ENCODE measurements at places on chromosomes 5 and 9.

GRCh38 chr9:125694478-125694877, 12.5 kb downstream of the MAPKAP1 start:
- DNase-seq: no peak

- no peak for DNase-seq
Measured at GRCh38 chr5:128300181-128300580, 216.6 kb downstream of the SLC12A2 start.

DNA sequence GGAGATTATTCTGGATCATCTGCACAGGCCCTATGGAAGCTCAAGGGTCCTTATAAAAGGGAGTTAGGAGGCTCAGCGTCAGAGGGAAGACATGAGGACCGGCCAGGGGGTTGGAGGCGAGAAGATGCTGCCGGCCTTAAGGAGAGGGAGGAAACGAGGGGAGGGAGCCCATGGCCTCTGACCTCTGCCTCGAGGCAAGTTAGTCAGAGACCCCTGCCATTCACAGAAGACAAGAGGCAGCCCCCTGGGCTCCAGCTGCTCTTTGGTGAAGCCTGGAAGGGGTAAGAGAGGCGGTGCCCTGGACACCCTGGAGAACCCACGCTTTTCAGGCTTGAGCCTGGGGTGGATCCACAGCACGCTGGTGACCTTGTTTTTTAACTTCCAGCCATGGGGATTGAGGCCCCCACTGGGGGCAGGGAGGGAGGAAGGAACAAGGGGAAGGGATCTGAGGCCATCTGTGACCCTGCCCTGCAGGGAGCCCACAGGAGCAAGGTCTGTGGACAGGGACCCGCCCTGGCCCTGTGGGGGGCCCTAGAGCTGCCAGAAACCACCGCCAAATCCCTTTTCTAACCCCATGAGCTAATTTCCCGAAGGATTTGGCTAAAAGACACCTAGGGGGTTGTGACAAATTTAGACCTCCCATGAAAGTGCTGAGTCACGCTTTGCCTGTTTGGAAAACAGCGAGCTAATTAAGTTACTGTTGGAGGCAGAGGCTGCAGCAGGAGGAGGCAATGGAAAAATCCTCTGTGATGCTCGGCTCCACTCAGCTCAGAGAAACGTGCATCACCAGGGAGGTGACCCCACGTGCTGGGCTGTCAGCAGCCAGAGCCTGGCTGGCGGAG, 49.7 kb downstream of the OLFM1 start:
- no peak for DNase-seq

GRCh38 chr9:79120941-79121340, 450.8 kb upstream of the TLE4 start:
- no peak for DNase-seq

DNA sequence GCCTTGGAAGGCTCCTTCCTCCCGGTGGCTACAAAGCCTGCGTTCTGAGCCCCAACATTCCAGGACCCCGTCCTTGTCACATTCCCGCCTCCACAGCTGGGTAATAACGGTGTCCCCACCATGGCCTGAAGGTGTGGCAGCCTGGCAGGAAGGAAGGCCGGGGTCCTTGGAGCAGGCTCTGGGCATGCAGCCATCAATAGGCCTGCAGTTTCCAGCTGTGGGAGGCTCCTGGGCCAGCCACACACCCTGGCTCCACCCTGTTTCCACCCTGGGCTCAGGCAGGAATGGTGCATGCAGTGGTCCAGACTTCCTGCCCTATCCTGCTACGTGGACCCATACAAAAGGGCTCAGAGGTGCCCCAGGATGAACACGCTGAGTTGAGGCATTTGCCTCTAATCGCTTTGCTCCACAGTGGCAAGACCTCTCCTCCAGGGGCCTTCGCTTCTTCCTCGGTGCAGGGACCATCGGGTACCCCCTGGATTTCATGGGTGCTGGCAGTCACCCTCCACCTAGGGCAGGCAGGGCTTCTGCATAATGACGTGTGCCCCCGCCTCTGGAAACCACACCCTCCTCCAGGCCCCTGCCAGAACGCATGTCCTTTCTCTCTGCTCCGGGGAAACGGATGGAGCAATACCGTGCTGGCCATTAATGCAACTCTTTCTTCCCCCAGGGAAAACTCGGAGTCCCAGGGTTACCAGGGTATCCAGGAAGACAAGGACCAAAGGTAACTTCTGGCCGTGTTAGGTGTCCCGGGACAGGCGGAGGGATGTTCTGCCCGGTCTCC, 95.1 kb upstream of the FCN2 start:
- no peak for DNase-seq

DNA sequence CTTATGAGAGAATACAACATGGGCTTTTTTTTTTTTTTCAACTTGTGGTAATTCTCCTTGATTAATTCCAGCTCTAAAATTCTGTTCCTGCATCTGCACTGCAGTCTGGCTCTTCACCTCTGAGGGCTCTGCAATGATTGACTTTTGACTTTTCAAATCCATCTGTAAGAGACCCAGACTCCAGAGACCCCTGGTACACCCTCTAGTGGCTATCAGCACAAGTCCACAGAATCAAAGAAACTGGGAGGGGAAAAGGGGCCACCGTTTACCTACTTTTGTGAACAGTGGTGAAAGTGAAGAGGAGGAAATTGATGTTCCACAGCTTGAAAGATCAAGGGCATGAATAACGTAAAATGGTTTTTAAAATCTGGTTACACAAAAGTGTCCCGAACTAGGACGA, 151.6 kb downstream of the SLIT3 start:
- DNase-seq: no peak

DNA sequence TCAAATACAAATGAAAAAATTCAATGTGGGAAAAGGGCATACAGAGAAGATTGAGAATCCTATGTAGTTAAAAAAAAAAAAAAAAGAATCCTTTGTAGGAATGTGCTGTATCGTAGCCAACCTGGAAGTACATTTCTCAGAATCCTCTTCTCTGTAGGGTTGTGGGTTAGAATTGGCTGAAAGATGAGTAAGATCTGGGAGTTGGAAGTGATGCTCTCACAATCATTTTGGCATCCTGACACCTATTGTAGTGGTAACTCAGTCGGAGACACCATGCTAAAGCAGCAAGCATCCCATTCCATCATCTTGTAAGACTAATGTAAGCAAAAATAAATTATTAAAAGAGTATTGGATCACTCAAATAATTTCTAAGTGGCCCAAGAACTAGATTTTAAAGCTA, 30.6 kb downstream of the MRPL22 start:
- DNase-seq: no peak

DNA sequence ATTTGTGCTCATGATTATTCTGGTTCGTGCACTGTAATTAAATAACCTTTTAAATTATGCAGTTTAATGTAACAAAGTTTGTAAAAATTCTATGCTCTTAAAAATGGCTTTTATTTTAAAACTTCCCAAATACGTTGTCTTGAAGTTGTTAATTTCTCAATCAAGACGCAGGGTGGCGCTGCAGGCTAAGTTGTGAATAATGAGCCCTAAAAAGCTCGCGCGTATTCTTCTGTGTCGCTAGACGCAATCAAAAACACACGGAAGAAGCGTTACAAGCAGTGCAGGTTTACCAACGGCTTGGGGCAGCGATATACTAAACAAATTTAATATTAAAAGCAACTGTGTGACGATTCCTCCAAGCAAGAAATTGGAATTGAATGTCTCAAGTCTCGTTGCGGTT, at the start of gene PCDHB4:
TSS of gene PCDHB4 (plus strand) at position 256 of the 400 bp plus-strand sequence. CDS start 181 bp downstream, outside the sequence.
- no peak for DNase-seq

GRCh38 chr5:141494761-141495452, 6.0 kb downstream of the PCDHGC5 start:
- no peak for DNase-seq

DNA sequence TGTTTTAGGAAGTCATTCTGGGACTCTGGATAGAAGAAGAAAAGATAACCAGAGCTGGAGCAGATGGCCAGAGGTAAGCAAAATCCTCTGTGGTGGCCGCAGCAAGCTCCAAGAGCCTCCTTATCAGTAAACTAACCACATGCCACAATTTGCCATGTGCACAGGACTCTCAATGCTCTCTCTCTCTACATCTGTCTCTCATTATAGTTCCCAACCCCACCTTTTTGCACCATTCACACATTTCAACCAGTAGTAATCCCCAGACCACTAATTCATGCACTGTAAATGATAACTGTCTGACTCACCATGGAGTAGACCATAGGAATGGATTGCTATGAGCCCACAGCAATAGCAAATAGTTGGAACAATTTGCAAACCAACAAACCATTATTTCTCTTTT, 526.1 kb downstream of the TLR4 start:
- DNase-seq: no peak

DNA sequence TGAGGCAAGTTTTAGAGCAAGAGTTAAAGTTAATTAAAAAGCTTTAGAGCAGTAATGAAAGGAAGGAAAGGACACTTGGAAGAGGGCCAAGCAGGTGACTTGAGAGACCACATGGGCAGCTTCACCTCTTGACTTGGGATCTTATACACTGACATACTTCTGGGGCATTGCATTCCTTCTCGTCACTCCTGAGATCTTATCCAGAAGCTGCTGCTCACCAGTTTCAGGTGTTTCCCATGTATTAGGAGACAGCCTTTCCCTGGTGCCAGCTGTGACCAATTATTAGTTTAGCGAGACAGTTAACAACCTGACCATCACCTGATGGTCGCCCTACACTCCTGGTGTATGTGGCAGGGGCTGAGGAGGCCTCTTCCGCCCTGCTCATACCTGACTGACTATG, 382.1 kb downstream of the KDM4C start:
- no peak for DNase-seq

- no peak for DNase-seq
Measured at GRCh38 chr9:83198371-83198770, 135.4 kb upstream of the RASEF start.

DNA sequence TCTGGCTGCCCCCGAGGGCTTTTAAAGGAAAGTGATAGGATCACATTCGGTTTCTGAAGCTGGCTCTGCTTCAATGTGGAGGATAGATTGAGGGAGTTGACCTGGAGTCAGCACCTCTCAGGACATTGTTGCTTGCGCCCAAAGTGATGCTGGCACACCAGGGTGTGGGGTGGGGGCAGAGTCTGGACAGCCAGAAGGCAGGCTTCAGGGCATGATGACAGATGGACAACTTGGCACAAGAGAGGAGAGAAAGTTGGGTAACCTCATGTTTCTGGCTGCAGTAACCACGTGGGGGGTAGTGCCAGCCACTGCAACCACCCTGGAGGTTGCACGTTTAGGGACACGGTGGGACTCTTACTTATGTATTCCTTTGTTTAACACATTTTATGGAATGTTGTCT, 9.5 kb downstream of the ALDH1B1 start:
- DNase-seq: no peak

DNA sequence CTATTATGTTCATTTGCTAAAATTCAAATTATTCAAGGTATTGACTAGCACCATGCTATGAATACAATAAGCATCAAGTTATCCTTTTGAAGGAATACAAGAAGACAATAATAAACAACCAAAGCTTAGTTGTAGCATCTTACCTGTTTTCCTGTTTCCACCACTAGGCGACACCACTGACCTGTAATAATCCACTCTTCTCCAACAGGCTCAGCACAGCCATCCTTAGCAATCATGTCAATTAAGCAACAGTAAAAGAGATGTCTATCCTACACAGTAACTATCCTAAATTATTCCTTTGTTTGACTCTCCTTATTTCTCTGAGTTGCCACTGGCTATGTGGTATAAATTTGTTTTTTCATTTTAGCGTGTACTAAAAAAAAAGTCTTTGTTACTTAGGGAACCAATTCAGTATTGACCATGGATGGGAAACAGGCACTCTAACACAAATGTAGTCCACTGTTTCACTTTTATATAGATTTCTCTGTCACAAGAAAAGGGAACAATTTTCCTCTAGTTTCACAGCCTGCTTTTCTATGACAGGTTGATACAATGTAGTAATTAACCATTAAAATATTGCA, 46.2 kb downstream of the PCA3 start:
- no peak for DNase-seq

DNA sequence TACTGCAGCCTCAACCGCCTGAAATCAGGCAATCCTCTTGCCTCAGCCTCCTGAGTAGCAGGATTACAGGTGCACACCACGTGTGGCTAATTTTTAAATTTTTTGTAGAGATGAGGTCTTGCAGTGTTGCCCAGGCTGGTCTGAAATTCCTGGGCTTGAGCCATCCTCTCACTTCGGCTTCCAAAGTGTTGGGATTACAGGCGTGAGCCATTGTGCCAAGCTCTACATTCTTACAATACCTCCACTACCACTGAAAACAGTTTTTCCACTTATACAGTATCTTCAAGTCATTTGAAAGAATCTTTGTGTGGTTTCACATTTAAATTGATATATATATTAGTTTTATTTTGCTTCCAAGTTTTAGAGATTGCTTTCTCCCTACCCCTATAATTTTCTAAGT, 42.6 kb downstream of the LARP1 start:
- DNase-seq: no peak

- DNase-seq: no peak
Measured at GRCh38 chr5:74212336-74212735, 428.2 kb downstream of the ENC1 start.

DNA sequence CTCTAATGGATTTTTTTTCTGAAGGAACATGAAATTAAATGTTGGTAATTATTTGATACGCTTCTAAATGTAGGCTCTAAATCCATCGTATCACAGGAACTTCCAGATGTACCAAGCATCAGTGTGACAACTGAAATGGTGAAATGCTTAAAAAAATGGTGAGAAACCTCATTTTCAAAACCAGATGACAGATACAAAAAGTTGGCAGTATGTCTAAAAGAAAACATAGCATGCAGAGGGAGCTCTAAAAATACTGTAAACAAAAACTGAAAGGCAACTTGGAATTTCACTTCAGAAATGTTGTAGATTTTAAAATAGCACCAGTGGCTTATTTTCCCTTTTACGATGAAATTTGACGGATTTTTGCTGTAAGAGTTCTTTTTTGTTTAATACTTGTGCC, 1043.6 kb upstream of the WWC1 start:
- no peak for DNase-seq

DNA sequence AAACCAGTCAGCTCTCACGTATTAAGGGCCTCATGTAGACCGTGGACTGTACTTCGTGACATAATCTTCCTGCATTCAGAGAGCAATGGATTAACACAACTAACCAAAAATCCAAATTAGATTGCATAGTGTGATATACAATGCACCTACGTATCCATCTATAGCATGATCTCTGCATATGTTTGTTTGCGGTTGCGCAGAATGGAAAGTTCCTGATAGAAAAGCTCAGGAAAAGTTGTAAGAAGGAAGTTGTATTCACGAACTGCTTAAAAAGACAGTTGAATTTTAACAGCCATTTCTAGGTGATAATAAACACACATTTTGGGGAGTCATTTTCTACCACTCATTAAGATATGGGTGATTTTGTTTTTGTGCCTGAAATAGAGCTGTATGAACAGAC, 869.0 kb downstream of the TLE4 start:
- no peak for DNase-seq

GRCh38 chr9:133664173-133665050, 28.2 kb downstream of the DBH start:
- DNase-seq: no peak

DNA sequence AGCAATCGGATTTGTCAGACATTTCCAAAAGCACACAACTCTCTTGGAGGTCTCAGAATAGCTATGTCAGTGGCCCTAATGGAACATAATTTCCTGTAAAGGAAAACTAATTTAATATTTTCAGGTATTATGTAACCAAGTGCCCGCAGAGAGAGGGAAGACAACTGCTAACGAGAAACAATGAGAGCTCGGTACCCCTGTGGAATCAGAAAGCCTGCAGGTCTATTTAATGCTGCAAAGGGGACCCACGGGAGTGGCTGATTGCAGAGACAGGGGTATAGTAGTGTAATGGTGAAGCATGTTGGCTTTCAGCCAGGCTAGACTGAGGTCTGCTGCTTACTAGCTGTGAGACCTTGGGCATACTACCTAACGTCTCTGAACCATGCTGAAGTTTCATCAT, 508.1 kb upstream of the BRINP1 start:
- no peak for DNase-seq
